SIG-M5 (cell line): ENCODE measurements at places on chromosomes 2 and 18.

DNA sequence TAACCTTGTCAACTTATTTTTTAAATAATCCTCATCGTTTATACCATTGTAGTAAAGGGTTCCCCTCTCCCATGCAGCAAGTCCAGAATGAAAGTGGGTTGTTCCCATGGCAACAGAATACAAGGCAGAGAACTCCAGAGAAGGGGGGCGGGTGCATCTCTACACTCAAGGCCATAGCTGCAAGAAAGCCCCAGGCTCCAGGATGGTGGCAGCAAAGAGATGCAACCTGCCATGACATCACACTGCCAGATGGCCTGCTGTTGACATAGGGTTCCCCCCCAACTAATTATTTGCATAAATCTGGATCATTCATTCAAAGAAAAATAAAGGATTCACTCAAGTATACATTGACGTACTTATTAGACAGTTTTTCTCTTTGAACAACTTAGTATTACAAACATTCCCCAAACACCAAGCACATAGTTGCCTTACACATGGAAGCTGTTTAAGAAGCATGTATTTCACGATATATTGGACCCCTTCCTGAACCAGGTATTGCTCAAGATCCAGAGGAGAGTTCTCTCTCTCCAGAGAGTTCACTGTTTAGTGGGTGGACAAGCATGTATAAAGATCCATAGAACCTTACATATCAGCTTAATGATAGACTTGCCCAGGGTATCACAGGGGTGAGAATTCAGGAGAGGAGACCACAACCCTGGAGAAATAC is 87.4 kb upstream of the KLF7 start:
- no peak for DNase-seq

- DNase-seq, result no peak
Measured at GRCh38 chr2:138919120-138919747, 139.0 kb upstream of the NXPH2 start.

- DNase-seq, result no peak
Measured at GRCh38 chr2:23617167-23617810, 232.3 kb downstream of the KLHL29 start.

DNA sequence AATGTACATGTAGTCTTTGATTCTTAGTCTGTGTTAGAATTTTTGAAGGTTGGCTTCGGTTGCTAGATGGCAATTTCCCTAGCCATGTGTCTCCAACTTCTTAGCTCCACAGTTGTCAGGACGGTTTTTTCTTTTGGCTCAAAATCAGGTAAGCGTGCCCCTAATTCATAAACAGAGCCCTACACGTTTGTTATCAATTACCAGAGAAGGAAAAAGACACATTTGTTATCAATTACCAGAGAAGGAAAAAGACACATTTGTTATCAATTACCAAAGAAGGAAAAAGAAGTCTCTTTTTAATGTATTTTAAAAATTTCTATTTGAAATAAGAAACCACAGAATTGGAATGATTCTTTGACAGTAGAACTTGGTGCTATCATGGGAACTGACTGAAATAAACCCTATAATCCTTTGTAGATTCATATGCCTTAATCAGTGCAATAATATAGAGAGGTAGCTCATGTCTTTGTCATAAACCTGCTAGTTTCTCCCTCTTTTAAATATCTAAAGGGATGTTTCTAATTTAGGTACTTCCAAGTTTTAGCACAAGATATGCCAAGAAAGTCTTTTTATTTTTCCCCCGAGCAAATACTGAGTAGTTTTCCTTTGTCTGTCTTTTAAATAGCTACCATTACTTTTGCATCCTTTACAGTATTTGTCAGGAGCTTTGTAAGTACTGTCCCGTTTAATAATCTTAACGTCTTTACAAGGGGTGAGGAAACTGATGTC is 35.9 kb downstream of the CAMKMT start:
- DNase-seq, result no peak

GRCh38 chr2:96396602-96397001 is 61.0 kb downstream of the NCAPH start:
- DNase-seq, result no peak

GRCh38 chr2:16254356-16254965 is 314.1 kb downstream of the MYCN start:
- no peak for DNase-seq

GRCh38 chr2:112605926-112606325 is 21.5 kb downstream of the CHCHD5 start:
- DNase-seq, result no peak
